Esophagus mucosa (tissue), 1 donor: ENCODE measurements at places on chromosomes 2 and 18. TPM values are rescaled to one million over a fixed set of nuclear protein-coding genes. Genes with fewer than 3 reads are reported as not detected.
A peak's percentile ranks its signal among the peaks of the same experiment; 100 is the strongest.

- ATAC-seq: no peak
Observed at GRCh38 chr18:13520741-13521140, 205.6 kb downstream of the FAM210A start.

- ATAC-seq: no peak
Observed at GRCh38 chr18:9477509-9477908, 2.2 kb downstream of the RALBP1 start.

GRCh38 chr18:79590191-79591031 is 89.2 kb upstream of the CTDP1 start:
- ATAC-seq: no peak

- ATAC-seq: peak; percentile 47
Observed at GRCh38 chr2:199471443-199472057, 13.8 kb upstream of the SATB2 start.

GRCh38 chr2:197196541-197197180 is 113.9 kb downstream of the ANKRD44 start:
- ATAC-seq: no peak

DNA sequence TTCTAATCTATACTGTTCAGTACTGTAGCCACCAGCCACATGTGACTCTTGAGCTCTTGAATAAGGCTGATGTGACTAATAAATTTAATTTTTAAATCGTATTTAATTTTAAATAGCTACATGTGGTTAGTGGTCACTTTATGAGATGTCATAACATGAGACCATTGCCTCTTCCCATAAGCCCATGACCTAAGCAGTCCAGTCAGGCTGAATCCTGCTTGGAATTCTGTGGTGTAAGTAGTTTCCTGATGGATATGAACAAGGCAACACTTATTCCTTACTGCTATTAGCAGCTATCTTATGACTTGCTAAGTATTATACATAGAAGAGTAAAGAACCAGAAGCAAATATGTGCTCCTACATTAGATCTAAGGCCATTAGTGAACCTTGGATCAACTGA is 150.0 kb downstream of the DIS3L2 start:
- no peak for ATAC-seq

GRCh38 chr2:179612108-179612507 is 249.3 kb downstream of the ZNF385B start:
- ATAC-seq: no peak

DNA sequence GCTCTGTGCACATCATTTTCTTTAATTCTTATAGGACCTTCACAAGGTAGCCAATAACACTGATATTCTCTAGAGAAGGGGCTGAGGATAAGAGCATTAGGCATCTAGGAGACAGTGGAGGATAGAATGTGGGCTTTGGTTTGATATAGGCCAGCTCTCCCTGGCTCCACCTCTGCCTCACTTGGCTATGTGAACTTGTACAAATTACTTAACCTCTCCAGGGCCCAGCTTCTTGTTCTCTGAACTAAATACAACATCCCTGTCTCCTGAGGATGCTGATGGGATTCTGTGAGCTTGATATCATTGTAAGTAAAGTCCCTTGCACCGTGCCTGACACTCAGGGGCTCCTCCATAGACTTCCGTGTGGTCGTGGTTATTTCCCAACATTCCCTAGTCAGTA is 87.3 kb downstream of the ACOXL start:
- ATAC-seq: no peak

DNA sequence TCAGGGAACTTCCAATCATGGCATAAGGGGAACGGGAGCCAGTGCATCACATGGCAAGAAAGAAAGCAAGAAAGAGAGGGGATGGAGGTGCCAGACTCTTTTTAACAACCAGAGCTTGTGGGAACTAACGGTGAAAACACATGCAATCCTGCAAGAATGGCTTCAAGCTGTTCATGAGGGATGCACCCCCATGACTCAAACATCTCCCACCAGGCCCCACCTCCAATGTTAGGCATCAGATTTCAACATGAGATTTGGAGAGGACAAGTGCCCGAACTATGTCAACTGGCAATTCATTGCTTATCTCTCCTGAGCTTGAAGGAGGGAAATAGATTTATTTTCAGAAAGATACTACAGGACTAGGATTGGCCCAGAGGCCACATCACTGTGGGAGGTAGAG is 270.0 kb downstream of the SLC4A3 start:
- no peak for ATAC-seq

- no peak for ATAC-seq
Observed at GRCh38 chr18:3712491-3712890, 262.5 kb downstream of the TGIF1 start.

GRCh38 chr2:48228345-48228684 is 301.6 kb upstream of the STON1 start:
- ATAC-seq: no peak

DNA sequence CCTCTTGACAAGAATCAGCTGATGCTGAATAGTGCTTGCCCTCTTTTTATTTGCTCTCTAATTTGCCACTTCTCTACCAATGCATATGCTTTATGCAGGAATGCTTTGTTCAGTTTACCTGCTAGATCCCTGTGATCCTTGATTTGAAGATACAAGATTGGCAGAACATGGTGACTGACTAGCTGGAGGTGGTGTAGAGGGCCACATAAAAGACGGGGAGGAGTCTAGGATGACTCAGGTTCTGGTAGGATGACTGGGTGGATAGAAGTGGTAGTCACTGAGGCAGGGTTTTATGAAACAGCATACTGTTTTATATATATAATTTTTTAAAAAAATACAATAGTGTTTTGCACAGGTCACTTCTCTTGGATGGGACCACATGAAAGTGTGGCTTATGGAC is 6.3 kb upstream of the ADGRF3 start:
- ATAC-seq: peak; percentile 74

- no peak for ATAC-seq
Observed at GRCh38 chr18:28126768-28127167, 50.2 kb downstream of the CDH2 start.

DNA sequence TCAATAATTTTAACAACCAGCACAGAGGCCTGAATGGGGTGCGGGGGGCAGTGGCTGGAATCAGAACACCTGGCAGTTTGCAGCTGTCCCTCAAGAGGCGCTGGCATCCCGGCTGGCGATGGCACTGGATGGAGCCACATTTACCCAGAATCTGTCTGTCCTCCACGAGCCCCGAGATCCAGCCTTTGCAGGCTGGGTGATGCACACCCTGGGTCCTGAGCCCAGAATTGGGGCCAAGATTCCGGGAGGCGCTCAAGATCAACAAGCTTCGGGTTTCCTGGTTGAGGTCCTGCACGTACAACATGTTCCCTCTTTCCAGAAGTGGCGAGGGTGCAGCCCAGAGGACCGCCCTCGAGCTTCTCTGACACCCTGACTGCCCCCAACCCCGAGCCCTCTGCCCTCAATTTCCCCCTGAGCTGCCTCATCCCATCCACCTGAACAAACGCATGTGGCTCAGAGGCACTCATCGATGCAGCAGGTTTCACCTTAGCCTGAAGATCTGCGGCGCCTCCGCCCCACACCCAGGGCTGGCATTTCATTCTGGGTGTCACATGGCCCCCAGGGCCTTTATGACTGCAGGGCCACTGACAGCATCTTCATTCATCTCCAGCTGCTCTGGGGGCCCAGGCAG is 97.5 kb downstream of the TFCP2L1 start:
- ATAC-seq: no peak

- no peak for ATAC-seq
Observed at GRCh38 chr2:47152803-47153202, 2.3 kb downstream of the STPG4 start.

- peak; percentile 48 for ATAC-seq
Observed at GRCh38 chr2:151973901-151974199, 125.0 kb downstream of the CACNB4 start.

GRCh38 chr18:3223356-3223755 is 3.6 kb upstream of the MYOM1 start:
- ATAC-seq: no peak

DNA sequence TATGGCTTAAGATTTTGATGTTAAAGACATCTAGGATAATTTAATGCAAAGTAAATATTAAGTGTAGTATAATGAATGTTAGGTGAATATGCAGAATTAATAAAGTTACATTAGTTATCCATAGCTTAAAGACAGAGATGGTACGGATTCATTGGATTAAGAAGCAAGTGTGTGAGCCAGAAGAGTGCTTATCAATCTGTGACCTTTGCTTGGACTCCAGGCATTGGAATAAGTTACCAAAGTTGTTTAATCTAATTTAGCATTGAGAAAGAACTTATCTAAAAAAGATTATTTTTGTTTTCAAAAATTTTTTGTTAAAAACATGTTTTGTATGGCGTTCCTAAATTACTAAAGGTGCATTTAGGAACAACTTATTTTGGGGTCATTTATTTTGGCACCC is 23.8 kb downstream of the NCOA1 start:
- ATAC-seq: no peak

DNA sequence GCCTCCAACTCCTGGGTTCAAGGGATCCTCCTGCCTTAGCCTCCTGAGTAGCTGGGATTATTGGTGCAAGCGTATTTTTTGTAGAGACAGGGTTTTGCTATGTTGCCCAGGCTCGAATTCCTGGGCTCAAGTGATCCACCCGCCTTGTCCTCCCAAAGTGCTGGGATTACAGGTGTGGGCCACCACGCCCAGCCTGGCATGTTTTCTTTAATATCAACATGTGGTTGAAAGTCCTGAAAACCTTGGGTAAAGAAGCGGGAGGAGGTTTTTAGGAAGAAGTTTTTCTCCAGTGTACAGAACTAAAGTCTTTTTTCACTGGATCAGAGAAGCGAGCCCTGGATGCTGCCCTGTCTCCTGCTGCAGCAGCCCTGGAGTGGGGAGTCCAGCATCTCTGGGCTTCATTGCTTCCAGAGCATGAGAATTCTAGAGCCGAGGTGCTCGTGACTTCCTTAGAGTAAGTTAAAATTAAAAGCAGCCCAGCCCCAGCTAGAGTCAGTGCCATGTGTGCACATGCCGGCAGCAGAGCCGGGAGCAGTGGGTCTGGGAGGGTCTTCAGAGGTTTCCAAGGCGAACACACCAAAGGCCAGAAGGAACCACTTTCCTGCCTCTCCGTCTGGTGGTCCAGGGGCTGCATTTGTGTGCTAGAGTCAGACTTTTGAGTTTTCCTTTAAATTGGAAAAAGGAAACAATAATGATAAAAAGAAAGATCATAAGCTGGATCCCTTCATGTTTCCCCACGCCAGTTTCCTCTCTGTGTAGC is 31.2 kb downstream of the ITGB1BP1 start:
- no peak for ATAC-seq

GRCh38 chr2:165149439-165149838 is 54.4 kb downstream of the SCN3A start:
- no peak for ATAC-seq

DNA sequence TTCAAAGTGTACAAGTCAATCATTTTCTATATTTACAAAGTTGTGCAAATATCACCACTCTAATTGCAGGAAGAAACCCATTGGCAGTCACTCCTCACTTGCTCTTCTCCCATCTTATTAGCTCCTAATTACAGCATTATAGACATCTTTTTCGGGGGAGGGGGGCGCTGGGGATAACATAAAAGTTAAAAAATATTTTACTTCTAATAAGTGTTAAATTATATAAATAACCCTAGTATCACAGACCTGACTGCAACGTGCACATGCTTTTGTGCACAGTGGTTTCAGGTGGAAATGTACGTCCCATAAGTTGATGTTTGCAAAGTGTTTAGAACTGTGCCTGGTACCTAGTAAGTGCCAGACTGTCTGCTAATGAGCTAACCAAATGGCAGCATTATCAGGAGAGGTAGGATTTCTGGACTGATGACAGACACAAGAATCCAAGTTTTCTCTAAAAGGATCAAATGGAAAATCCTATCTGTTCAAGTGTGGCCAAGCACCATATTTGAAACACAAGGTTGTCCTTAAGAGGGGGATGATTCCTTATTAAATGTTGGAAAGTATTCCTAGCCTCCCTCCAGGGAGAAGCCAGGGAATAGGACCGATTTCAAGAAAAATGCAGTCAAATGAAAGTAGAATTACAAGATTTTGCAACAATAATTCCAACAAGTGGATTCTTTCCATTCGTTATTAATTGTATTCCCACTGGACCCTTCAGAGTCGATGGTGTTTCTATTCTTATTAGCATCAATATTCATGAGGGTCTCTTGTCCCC is 70.0 kb downstream of the ACKR3 start:
- no peak for ATAC-seq

DNA sequence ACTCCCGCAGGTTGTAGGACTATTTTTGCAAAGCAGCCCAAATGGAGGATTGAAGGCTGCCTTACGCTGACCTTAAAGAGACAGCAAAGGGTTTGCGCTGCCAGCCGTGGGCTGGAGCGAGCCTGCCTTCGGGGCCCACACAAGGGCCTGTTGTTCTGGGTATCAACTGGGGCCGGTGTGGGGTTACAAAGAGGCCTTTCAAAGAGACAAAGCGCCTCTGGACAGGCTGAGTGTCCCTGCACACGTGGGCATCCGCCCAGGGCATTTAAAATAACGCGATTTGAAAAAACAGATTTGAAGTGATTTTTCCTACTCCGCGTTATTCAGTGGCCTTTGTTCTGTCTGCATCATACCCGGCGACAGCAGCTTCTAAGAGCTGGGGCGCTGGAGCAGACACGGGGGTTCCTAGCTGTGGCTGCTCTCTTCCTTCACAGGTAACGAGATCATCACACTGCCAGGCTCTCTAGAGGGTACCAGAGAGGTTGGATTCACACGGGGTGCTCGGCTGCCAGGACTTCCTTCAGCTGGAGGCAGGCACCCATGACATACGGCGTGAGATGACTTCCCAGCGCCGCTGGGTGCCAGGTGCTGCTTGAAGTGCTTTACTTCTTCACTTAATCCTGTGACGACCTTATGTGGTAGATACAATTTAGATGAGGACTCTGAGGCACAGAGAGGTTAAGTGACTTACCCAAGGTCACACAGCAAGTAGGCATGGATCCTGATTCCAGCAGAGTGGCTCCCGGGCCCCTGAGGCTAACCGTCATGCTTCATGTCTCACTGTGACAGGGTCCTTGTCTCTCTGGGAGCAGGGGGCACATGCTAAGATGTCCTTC is 32.2 kb downstream of the MAL start:
- ATAC-seq: no peak

The NEB gene
- total RNA-seq: 1.7 TPM

The GPR17 gene
- not detected for total RNA-seq

The XRCC5 gene
- total RNA-seq: 198 TPM

The CNGA3 gene
- total RNA-seq: not detected

The ANKRD23 gene
- total RNA-seq: 1.8 TPM

The PAX8 gene
- 6.1 TPM for total RNA-seq

The EHD3 gene
- 43.4 TPM for total RNA-seq

The SAG gene
- not detected for total RNA-seq

The KCNJ3 gene
- total RNA-seq: not detected
